ENCODE measurements at places on chromosomes 1 and 21.

DNA sequence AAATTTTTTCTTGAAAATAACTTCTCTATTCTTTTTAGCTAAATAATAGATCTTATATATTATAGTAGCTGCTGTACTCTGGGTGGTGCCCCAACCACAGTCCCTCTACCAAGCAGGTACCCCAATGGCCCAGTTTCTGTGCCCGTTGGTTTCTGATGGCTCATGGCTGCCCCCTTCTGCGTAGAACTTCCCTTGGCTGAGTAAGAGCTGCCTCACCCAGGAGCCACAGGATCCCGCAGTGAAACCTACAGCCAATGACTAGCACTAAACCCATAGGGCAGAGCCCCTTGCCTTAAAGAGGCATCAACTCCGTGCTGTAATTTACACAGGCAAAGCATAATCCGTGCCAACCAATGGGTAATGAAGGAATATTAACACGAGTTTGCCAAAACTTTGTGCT is 247.5 kb downstream of the USH2A start:
- no peak for DNase-seq

- no peak for DNase-seq
Observed at GRCh38 chr1:157969697-157970485, 23.6 kb upstream of the KIRREL1 start.

GRCh38 chr21:38955495-38955894 is 149.8 kb downstream of the ETS2 start:
- no peak for DNase-seq

DNA sequence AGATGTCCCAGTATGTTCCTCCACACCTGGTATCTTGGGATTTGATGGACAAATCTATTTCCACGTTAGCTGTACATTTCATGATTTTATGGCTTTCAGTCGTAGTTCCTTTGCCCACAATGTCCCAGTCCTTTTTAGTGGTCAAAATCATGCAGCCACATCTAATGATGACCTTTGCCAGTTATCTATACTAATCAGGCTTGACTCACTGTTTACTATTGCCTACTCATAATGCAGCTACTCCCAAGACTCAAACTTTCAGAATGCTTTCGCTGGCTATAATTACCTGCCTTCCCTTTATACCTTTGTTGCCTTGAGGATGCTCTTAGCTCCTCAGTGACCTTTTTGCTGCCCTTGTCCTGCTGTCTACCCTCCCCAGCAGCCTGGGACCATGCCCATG is 6.4 kb downstream of the NOS1AP start:
- no peak for DNase-seq

DNA sequence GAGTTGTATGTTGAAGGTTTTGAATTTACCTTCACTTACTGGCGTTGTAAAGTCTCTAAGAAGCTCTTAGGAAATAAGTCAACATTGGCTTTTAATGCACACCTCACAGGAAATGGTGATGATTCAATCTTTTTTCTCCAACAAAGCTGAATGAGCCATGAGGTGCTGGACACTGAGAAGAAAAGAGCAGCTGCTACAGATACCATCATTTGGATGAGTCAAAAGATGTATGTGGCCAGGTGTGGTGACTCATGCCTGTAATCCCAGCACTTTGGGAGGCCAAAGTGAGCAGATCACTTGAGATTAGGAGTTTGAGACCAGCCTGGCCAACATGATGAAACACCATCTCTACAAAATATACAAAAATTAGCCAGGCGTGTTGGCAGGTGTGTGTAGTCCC is 3.3 kb upstream of the IL23R start:
- no peak for DNase-seq

DNA sequence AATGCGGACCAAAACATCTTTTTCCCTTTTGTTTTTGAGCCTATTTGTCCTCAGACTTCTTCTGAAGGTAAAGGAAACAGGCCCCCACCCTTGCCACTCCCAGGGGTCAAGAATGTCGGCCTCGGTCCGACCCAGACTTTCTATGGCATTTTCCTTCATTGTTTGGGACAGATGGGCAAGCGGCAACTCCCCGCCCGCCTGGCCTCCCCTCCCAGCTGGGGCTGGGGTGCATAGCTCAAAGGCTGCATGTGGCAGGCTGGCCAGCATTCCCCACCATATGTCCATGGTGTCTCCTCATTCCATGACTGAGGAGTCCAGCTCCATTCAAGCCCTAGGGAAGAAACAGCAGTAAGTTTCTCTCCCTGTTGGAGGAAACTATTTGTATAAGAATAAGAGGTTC is 29.4 kb upstream of the TSPEAR start:
- DNase-seq, result no peak

DNA sequence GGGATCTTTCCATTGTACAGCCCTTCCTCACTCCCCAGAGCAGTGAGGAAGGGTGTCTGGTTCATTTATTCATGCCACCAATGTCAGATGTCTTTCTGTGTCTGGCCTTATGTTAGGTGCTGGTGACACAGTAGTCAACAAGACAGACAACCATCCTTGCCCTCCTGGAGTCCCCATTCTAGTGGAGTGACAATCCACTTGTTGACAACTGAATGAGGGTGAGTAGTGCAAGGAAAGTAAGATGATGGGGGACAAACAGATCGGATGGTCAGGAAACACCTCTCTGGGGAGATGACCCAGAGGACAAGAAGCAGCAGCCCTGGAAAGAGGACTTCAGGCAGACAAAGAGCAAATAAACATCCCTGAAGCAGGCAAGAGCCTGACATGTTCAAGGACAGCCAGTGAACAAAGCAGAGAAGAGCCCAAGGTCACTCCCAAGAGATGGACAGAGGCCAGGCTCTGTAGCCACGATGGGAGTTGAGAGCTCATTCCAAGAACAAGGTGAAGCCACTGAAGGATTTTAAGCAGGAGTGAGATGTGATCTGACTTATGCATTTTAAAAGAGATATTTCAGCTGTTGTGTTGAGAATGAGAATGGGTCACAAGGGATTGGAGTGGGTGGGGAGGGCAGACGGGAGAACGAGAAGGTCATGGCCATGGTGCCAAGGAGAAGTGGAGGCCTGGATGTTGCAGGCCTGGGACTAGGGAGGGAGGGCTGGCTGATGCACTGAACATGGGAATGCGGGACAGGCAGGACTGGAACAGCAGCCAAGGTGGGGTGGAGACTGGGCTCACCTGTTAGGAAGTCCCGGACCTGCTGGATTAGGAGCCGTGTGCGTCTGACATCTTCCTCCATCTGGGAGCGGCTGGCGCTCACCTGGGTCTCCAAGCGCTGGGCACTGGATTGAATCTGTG is 30.2 kb downstream of the LAMB3 start:
- DNase-seq, result no peak

GRCh38 chr1:55938376-55938850 is 641.0 kb downstream of the PLPP3 start:
- no peak for DNase-seq

- no peak for DNase-seq
Observed at GRCh38 chr21:44423941-44424607, 31.2 kb upstream of the LRRC3 start.

- DNase-seq, result no peak
Observed at GRCh38 chr1:210296682-210297081, 32.0 kb upstream of the HHAT start.

GRCh38 chr1:231940701-231941100 is 314.1 kb downstream of the DISC1 start:
- no peak for DNase-seq

- peak; percentile 35 for DNase-seq
Observed at GRCh38 chr1:46179138-46180081, 3.1 kb upstream of the P3R3URF start.

DNA sequence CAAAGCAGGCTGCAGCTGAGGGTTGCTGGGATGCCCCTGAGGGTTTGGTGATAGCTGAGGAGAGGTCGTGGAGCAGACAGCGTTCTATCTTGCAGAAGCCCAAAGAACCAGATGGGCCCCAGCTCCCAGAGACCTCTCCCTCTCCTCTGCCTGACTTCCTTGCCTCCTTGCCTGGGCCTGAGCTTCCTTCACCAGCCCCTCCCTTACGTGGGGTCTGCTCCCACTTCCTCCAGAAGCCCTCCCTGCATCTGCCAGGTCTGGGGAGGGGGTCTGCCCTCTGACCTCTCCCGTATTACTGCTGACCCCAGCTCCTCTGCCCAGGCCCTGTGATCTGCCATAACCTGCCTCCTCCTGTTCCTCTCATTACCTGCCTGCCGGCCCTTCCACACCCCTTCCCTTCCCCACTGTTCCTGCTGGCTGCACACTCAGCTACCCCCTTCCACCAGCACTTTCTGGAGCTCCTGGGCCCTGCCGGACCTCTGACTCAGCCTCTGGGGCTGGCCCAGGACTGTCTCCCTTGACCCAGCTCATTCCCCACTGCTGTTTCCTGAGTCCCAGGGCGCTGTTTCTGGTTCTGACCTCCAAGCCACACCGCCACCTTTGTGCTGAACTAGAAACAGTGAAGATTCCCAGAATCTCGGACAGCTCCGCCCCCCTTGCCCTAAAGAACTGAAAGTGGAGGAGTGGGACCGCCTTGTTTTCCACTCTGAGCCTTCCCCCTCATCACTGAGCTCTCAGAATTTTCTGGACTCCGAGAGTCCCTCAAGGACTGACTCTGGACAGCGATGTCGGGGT is 237.7 kb upstream of the C1orf174 start:
- no peak for DNase-seq

- no peak for DNase-seq
Observed at GRCh38 chr1:26711777-26712176, 16.0 kb downstream of the ARID1A start.

GRCh38 chr1:61162520-61163258 is 80.3 kb downstream of the NFIA start:
- no peak for DNase-seq

Measured in activated CD8-positive, alpha-beta memory T cell treated with anti-CD3 and anti-CD28 coated beads for 48 hours (primary cell).